ENCODE measurements at places on chromosomes 11 and 22. TPM values are rescaled to one million over a fixed set of nuclear protein-coding genes. Genes with fewer than 3 reads are reported as not detected.

GRCh38 chr11:45414088-45414487 is 127.9 kb upstream of the SYT13 start:
- H3K4me3 ChIP-seq, result no peak overlapping the region
- DNase-seq, result no peak
- H3K27me3 ChIP-seq, result no peaks in the 10 kb centered on the region
- H3K36me3 ChIP-seq, result no peaks in the 10 kb centered on the region

DNA sequence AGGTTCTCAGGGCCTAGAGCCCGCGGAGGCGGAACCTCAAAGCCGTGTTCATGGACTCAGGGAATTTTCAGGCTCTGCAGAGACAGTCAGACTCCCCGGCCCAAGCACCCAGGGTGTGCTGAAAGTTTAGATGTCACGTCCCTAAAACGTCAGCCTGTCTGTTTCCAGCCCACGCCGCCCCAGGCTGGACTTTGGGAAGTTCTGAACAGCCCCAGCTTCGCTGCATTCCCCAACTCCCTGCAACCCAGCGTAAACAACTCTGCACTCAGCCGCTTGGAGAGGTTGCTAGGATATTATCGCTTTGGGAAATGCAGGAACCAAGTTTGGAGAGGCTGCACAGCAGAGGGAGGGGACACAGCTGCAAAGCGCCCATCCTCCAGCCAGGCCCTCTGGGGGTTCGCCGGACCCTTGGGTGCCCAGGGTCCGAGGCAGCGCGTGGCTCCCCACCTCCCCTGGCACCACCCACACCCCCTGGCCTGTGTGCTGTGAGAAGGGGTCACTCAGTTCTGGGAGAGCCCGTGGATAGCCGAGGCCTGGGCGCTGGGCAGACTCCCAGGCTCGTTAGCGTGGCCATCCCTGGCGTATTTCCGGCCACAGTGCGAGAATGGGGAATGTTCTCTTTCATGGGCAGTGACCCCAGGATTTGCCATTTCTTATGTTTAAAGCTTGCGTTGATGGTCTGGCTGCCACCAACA is 120.5 kb upstream of the FGF3 start:
- H3K27ac ChIP-seq, result no peak overlapping the region
- no peaks in the 10 kb centered on the region for H3K4me1 ChIP-seq
- no peaks in the 10 kb centered on the region for H3K36me3 ChIP-seq
- no peak for DNase-seq

DNA sequence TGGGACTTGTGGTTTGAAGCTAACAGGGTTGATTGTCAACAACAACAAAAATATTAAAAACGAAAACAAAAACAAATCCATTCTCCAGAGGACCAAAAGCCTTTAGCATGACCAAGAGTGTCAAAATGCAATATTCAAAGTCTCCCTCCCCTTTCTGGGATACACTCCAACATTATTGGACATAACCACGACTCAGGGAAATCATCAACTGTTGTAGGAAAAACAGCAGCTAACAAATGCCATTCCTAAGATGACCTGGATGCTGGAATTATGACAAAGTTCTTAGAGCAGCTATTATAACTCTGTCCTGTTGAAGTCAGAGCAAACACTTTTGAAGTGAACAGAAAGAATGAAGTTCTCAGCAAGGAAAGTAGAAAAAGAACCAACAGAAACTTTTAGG is 143.0 kb downstream of the TMEM135 start:
- H3K36me3 ChIP-seq, result peaks cover 3% of the 10 kb centered on the region
- no peaks in the 10 kb centered on the region for H3K27me3 ChIP-seq
- H3K27ac ChIP-seq, result no peak overlapping the region
- DNase-seq, result no peak
- no peaks in the 10 kb centered on the region for H3K4me1 ChIP-seq

DNA sequence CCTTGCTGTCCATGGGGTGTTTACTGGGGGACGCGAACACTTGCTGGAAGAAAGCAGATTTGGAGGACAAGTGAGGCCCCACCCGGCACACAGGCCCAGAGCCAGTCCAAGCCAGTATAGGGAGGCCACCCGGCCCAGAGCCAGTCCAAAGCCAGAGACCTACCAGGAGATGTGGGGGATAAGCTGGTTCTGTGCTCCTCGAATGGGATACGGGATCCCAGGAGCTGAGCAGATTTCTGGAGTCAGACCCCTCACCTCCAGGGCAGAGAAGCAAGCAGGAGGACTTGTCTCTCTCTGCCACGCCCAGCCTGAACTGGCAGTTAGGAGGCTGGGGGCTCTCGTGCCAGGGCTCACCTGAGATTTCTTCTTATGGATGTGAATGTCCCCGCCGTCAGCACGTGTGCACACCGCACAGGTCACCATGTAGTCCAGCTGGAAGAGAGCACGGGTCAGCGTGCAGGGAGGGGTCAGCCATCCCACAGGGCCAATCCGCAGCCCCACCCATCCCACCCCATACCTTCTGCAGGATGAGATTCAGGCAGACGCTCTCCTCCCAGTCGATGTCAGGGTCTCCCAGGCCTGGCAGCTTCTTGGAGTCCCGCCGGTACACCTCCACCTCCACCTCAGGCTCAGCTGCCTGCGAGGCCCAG is 35.3 kb downstream of the KIAA0930 start:
- DNase-seq, result no peak
- no peak overlapping the region for H3K4me3 ChIP-seq
- no peak overlapping the region for H3K27ac ChIP-seq
- no peaks in the 10 kb centered on the region for H3K27me3 ChIP-seq
- H3K36me3 ChIP-seq, result peaks cover 10% of the 10 kb centered on the region
- H3K4me1 ChIP-seq, result no peaks in the 10 kb centered on the region

GRCh38 chr22:16974298-16975084 is 33.5 kb downstream of the GAB4 start:
- H3K4me3 ChIP-seq, result no peak overlapping the region
- H3K36me3 ChIP-seq, result no peaks in the 10 kb centered on the region

GRCh38 chr11:44950031-44950624 is 555 bp downstream of the TP53I11 start:
- H3K4me3 ChIP-seq, result no peak overlapping the region
- H3K4me1 ChIP-seq, result peaks cover 20% of the 10 kb centered on the region
- DNase-seq, result no peak
- no peaks in the 10 kb centered on the region for H3K27me3 ChIP-seq
- H3K27ac ChIP-seq, result no peak overlapping the region

- no peak overlapping the region for H3K27ac ChIP-seq
- no peak overlapping the region for H3K4me3 ChIP-seq
- H3K27me3 ChIP-seq, result no peaks in the 10 kb centered on the region
- H3K4me1 ChIP-seq, result no peaks in the 10 kb centered on the region
- H3K36me3 ChIP-seq, result no peaks in the 10 kb centered on the region
Observed at GRCh38 chr11:16177688-16178087, 178.7 kb downstream of the SOX6 start.

DNA sequence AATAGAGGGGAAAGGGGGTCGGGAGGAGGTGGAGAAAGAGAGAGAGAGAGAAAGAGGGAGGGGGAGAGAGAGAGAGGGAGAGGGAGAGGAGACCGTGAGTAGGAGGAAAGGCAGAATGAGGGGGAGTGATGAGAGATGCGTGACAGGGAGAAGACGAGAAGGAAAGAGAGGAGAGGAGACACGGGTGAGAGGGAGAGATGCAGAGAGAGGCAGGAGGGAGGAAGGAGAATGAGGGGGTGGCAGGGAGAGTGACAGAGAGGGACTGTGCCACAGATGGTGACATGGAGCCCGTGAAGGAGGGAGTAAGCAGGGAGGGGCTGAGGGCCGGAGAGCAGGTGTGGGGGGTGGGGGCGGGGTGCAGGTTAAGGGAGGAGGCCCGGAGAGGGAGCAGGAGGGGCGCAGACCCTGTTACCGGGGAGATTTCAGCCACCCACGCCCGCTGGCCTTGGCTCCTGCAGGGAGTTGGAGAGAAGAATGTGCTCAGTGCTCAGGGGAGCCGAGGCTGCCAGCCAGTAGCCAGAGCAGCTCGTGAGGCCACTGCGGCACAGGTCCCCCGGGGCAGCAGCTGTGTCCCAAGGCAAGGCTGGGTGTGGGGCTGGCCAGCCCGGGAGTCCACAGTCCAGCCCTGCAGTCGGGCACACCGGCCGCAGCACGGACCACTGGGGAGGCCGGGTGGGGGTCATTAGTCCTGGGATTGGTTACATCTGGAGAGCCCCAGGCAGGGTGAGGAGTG is at the start of gene SSTR3:
Gene SSTR3, minus strand, starts transcription at position 304 of the 733 bp plus-strand sequence. CDS start 4,674 bp downstream, outside the sequence.
- H3K27me3 ChIP-seq, result no peaks in the 10 kb centered on the region
- peaks cover 30% of the 10 kb centered on the region for H3K4me1 ChIP-seq
- no peak for DNase-seq
- H3K27ac ChIP-seq, result no peak within 1 kb of the TSS

Gene PRR33
- total RNA-seq, result not detected

Gene UBE2L3
- total RNA-seq, result 33.7 TPM
